ENCODE measurements at places on chromosomes 1 and 21.

DNA sequence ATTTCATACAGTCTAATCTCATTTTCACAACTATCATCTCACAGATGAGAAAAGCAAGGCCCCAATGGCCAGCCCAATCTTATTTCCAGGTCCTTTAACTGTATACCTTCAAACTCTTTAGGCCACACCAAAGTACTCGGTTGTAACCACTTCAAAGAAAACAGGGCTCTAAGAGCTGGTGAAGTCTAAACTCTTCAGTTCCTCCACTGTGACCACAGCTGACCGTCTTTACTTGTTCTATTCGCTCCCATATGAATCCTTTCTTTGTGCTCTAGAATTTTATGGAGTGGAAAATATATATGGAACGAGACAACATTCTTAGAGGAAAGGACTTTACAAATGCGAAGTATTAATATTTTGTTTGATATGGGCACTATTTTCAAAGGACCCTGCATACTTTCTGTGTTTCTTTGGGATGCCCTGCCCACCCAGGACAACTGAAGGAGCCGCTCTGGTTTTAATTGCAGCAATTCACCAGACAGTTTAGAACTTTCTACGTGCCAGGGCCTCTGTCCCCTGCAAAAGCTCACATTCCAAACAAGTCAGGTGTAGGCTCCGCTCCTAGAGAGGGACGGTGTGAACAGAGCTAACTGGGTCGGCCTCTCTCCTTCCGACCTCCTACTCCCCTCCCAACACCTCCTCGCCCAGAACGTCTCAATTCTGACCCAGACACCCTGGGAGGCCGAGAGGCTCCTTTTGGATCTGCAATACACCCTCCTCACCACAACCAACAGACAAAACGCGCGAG is 15.7 kb downstream of the IER5 start:
- peak overlapping the region; percentile 85 for H3K27ac ChIP-seq
- H3K4me3 ChIP-seq, result peak overlapping the region; percentile 79
- peaks cover 5% of the 10 kb centered on the region for H3K27me3 ChIP-seq
- DNase-seq, result no peak
- H3K4me1 ChIP-seq, result peaks cover 26% of the 10 kb centered on the region

DNA sequence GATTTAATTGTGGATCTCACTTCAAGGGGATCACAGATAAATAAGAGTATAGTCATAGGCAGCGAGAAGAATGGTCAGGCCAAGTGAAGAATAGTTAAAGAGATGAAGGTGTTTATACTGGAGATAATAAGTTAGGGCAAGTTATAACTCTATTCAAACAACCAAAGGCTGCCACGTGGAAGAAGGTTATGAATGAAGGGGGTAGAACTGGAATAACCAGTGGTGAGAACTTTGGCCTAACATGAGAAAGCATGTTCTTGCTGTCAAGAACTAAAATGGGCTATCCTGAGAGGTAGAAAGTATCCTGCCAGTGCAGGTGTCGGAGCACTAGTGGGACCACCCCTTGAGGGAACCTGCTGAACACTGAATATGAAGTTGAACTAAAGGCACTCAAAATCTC is 49.6 kb upstream of the EDEM3 start:
- H3K36me3 ChIP-seq, result peaks cover 36% of the 10 kb centered on the region
- H3K4me1 ChIP-seq, result peaks cover 7% of the 10 kb centered on the region
- no peak overlapping the region for H3K27ac ChIP-seq
- H3K4me3 ChIP-seq, result no peak overlapping the region

- peaks cover 4% of the 10 kb centered on the region for H3K36me3 ChIP-seq
- no peak for DNase-seq
- H3K27me3 ChIP-seq, result no peaks in the 10 kb centered on the region
- no peak overlapping the region for H3K27ac ChIP-seq
- no peaks in the 10 kb centered on the region for H3K4me1 ChIP-seq
Observed at GRCh38 chr1:168031627-168032026, 94.8 kb upstream of the MPC2 start.

GRCh38 chr21:43331962-43332828 is 94.7 kb downstream of the SIK1 start:
- peaks cover 1% of the 10 kb centered on the region for H3K4me1 ChIP-seq
- H3K27ac ChIP-seq, result no peak overlapping the region
- H3K27me3 ChIP-seq, result peaks cover 11% of the 10 kb centered on the region
- no peak overlapping the region for H3K4me3 ChIP-seq

- H3K4me3 ChIP-seq, result peak overlapping the region; percentile 28
- no peak for DNase-seq
- peaks cover 15% of the 10 kb centered on the region for H3K4me1 ChIP-seq
- peaks cover 13% of the 10 kb centered on the region for H3K27me3 ChIP-seq
- H3K36me3 ChIP-seq, result peaks cover 4% of the 10 kb centered on the region
Observed at GRCh38 chr1:16077406-16078245, 4.2 kb upstream of the FAM131C start.

GRCh38 chr21:44896561-44897286 is 23.2 kb upstream of the PTTG1IP start:
- H3K27me3 ChIP-seq, result no peaks in the 10 kb centered on the region
- peaks cover 71% of the 10 kb centered on the region for H3K36me3 ChIP-seq
- no peak overlapping the region for H3K27ac ChIP-seq
- no peak for DNase-seq
- no peak overlapping the region for H3K4me3 ChIP-seq
- peaks cover 11% of the 10 kb centered on the region for H3K4me1 ChIP-seq

DNA sequence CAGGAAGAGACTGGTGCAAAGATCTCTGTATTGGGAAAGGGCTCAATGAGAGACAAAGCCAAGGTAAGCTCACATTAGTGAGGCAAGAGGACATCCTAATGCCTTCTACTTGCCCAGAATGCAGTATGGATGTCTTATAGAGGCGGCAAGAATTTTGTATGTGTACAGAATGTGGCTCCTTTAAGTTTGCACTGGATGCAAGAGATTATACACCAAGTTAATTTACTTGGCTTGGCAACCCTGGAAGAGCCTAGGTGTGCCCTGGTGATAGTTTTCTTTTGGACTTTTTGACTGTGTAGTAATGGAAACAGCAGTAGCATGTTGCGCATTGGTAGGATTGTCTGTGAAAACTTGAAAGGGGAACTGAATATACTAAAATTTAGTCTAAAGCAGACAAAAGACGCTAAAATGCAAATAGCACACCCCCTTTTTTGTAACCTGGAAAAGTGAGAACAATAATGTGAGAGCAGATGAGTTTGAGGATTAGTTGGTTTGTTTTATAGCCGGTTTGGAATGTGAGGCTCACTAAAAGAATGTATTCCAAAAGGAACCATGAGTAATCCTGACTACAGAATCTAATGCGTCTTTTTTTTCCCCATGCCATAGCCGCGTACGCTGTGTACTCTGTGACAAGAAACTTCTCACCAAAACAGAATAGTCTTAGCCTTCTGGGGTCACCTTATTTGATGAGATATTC is 18.1 kb downstream of the KHDRBS1 start:
- peaks cover 66% of the 10 kb centered on the region for H3K4me1 ChIP-seq
- no peak overlapping the region for H3K4me3 ChIP-seq
- no peak for DNase-seq
- H3K27ac ChIP-seq, result peak overlapping the region; percentile 23
- H3K27me3 ChIP-seq, result no peaks in the 10 kb centered on the region

DNA sequence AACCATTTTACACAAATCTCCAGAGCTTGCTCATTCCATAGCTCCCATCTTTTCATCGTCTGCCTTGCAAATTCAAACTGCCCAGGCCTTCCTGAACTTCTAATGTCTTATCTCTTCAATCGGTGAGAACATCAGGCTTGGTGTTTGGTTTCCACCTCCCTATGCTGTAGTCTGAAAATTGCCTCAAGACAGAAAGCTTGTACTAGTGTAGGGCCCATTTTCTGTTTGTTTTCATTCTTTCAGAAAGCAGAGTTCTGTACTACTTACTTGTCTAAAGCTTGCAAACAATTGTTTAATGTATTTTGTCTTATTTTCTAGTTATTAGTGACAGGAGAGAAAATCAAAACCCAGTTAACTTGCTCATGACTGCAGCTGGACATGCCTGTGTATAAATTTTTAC is 16.8 kb downstream of the HOOK1 start:
- no peaks in the 10 kb centered on the region for H3K27me3 ChIP-seq
- no peak overlapping the region for H3K4me3 ChIP-seq
- no peak overlapping the region for H3K27ac ChIP-seq
- no peaks in the 10 kb centered on the region for H3K4me1 ChIP-seq

GRCh38 chr1:228918335-228918734 is 183.1 kb downstream of the RHOU start:
- no peaks in the 10 kb centered on the region for H3K36me3 ChIP-seq
- no peak for DNase-seq
- H3K4me1 ChIP-seq, result peaks cover 4% of the 10 kb centered on the region
- no peaks in the 10 kb centered on the region for H3K27me3 ChIP-seq
- H3K27ac ChIP-seq, result no peak overlapping the region

DNA sequence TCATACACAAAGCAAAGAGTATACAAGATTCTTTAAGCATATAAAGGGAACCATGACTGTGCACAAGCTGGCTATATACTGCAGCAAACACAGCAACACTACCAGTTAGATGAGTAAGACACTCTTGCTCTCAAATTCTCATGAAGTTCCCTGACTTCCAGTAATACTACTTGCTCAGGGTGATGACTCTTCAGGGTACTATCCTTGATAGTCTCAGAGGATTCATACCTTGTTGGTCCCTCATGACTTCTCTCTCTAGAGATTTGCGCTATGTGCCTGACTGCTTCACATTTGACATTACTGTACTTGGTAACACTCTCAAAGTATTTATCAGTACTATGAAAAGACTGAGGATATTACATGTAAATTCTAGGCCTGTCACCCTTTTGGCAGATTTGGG is 159.8 kb upstream of the ZRANB2 start:
- H3K4me3 ChIP-seq, result no peak overlapping the region
- DNase-seq, result no peak
- H3K36me3 ChIP-seq, result no peaks in the 10 kb centered on the region

DNA sequence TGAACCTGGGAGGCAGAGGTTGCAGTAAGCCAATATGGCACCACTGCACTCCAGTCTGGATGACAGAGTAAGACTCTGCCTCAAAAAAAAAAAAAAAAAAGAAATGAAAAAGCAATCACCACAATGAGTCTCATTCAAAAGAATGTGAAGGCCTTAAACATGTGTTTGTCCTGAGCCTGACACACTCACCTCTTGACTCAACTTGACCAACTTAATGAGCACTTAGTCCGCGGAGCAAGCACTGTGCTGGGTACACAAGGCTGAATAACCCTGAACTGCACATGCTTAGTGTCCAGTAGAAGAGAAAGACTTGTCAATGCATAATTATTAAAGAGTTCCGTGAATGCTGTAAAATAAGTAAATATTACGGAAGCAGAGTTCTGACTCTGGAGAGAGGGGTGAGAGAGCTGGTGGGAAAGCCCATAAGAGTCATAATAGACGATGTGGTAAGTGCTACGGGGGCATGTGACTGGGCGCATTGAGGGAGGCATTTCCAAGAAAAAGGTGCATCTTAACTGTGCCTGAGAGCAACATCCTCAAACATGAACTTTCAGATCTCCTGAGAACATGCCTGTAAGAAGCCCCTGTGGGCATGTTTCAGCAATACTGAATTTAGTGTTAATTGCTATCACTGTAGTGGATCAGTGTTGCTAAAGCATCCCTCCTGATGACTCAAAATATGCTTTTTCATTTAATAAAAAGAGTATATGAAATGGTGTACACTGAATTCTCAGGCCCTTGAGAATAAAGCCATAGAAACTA is 27.2 kb downstream of the MCOLN2 start:
- no peak overlapping the region for H3K4me3 ChIP-seq
- H3K36me3 ChIP-seq, result no peaks in the 10 kb centered on the region
- DNase-seq, result no peak

DNA sequence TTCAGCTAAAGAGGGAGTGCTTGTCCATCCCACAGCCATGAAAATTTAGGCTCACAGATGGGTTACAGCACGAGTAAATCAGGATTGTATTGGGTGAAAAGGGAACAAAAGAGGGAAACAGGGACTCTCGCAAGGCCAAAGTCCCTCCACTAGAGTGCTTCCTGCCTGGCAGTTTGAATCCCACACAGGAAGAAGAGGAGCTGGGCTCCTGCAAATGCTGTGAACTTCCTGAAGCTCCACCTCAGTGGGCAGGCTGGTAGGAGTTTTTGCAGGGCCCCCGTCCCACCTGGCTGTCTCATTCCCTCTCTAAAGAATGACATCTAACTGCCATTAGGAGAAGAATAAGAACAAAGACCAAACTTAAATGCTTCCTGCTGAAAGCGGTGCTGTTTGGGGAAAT is 712.0 kb upstream of the PRMT6 start:
- no peaks in the 10 kb centered on the region for H3K36me3 ChIP-seq
- H3K4me1 ChIP-seq, result no peaks in the 10 kb centered on the region
- no peaks in the 10 kb centered on the region for H3K27me3 ChIP-seq
- no peak overlapping the region for H3K4me3 ChIP-seq
- no peak overlapping the region for H3K27ac ChIP-seq

- H3K27ac ChIP-seq, result no peak overlapping the region
- H3K27me3 ChIP-seq, result no peaks in the 10 kb centered on the region
- no peak for DNase-seq
- H3K4me3 ChIP-seq, result no peak overlapping the region
- no peaks in the 10 kb centered on the region for H3K4me1 ChIP-seq
Observed at GRCh38 chr1:196308176-196308575, 300.1 kb downstream of the KCNT2 start.

DNA sequence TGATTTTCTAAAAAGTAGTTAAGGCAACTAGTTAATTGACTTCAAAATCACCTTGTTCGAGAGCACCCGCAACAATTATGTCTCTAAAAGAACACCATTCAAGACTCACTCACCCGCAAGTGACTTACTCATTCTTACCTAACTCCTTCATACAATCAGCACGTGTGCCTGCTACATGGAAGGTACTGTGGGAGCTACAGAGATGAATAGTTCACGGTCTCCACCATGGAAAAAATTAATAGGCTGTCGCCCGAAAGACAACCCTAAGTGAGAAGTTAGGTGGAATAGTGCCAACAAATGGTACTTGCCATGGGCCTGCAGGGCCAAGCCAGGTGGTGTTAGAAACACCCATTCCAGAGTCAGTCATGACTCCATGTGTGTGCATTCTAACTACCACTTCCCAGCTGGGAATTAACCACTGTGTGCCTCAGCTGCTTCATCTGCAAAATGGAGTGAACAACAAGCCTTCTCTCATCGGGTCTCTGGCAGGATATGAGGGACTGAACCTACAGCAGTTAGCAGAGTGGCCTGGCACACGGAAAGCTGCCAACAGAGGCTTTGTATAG is 7.1 kb downstream of the SSBP3 start:
- H3K27ac ChIP-seq, result peak overlapping the region; percentile 50
- peaks cover 75% of the 10 kb centered on the region for H3K36me3 ChIP-seq
- peaks cover 66% of the 10 kb centered on the region for H3K4me1 ChIP-seq
- no peak for DNase-seq

GRCh38 chr1:108901106-108901505 is 24.3 kb downstream of the GPSM2 start:
- H3K4me3 ChIP-seq, result no peak overlapping the region
- no peak overlapping the region for H3K27ac ChIP-seq
- no peak for DNase-seq
- no peaks in the 10 kb centered on the region for H3K4me1 ChIP-seq

Measured in effector memory CD8-positive, alpha-beta T cell (primary cell).